ENCODE measurements at places on chromosomes 16 and 17. TPM values are rescaled to one million over a fixed set of nuclear protein-coding genes. Genes with fewer than 3 reads are reported as not detected.

Gene SLC43A2
- 7.6 TPM for total RNA-seq

GRCh38 chr16:12002447-12003006 lies 26.0 kb downstream of the SNX29 start:
- DNase-seq = no peak

Gene LRRC59
- total RNA-seq = 251 TPM

DNA sequence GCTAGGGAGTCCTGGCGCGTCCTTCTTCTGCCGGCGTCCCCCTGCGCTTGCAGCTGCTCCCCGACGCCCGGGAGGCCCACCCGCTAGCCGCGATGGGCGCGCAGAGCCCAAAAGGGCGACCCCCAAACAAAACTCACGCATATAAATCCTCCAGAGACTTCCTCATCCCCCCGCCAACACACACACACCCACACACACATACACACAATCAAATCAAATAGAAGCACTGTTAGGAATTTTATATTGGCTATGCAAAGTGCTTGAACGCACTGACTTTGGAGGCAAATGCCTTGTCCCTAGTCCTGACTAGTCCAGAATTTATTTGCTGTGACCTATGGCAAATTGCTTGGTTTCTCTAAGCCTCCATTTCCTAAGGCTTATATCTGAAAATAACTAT lies 23.8 kb upstream of the CRYM start:
- no peak for DNase-seq

DNA sequence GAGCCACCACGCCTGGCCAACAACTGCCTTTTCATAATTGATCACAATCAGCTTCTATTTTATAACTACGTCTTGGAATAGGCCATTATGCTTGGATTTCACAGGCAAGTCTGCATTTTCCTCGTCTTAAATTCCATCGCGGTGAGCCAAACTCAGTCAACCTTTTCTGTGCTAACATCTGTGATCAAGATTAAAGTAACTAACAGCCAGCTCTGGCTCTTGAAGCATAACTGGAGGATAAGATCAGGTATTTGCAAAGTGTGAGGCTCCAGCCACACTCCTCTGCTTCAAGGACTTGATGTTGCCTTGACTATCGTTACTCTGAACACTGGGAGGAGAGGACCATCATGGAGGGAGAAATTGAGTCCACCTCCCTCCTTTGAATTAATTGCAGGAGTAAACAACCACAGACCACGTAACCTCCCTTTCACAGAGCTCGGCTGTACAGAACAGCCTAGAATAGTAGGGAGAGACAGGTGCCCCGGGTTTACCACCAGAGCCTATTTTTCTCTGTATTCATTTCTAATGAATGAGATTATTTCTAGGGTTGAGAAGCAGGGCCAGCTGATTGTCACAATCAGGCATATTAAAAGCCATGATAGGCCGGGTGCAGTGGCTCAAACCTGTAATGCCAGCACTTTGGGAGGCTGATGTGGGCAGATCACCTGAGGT lies 143.0 kb downstream of the XYLT1 start:
- DNase-seq = peak; percentile 67

Gene PYDC1
- not detected for total RNA-seq

GRCh38 chr16:27851586-27851985 lies 211.9 kb downstream of the GSG1L start:
- DNase-seq = no peak

Gene COPS3
- total RNA-seq = 89.0 TPM

DNA sequence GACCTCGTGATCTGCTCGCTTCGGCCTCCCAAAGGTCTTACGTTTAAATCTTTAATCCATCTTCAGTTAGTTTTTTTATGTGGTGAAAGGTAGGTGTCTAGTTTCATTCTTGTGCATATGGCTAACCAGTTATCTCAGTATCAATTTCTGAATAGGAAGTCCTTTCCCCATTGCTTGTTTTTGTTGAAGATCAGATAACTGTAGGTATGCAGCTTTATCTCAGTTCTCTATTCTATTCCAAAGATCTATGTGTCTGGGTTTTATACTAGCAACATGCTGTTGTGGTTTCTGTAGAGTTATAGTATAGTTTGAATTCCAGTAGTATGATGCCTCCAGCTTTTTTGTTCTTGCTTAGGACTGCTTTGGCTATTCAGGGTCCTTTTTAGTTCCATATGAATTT lies 65.2 kb downstream of the TNFRSF13B start:
- no peak for DNase-seq

DNA sequence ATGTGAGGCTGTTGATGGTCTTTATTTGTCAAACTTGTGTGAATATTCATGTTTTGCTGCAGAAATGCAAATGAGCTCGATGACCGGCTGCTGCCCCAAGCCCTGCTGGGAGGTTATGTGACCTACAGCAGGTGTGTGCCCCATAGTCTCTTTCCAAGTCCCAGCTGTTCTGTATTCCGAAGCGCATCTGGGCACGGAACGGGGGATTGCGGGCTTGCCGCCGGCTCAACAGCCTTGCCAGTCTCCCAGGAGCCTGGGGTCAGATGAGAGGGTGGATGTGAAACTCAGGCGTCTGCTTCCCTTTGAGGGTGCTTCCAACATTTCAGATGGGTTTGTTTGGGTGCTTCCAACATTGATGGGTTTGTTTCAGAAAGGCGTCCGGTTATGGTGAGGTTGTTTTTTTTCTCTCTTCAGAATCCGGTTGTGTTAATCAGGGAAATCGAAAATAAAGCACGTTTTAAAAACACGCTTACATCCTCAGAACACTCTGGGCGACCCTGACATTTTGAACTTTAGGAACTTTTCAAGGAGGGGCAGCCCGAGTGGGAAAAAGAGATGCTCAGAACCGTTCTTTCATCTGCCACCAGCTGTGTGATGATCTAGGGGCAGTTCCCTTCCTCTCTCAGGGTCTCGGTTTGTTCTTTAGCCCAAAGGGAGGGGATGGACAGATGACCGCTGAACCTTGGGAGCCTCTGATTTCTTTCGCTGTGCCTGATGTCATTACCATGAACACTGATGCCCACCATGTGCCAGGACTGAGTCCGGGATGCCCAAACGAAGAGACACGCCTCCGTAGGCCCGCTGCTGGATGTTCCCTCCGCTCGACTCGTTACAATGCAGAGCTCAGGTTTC lies 47.8 kb upstream of the AMZ2 start:
- no peak for DNase-seq

GRCh38 chr16:85187002-85187401 lies 74.7 kb upstream of the CIBAR2 start:
- DNase-seq = no peak
